ENCODE measurements at places on chromosomes 7 and 10.

DNA sequence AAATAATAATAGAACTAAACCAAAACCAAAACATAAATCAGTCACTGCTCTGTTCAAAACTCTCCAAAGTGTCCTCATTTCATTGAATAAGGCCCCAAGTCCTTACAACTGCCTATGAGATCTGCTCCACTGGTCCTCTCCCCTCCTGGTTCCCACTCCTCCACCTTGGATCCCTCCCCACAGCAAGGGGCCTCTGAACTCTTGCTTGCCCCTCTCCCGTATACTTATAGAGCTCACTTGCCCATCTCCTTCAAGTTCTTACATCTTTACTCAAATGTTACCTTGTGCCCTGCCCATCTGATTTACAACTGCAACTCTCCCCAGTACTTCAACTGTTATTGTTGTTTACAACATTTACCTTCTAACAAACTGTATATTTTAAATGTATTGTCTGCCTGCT is 819 bp downstream of the POLD2 start:
- no peak for DNase-seq

- no peak for DNase-seq
Observed at GRCh38 chr7:111047595-111047994, 43.3 kb upstream of the LRRN3 start.

- DNase-seq, result no peak
Observed at GRCh38 chr7:157898261-157898660, 561.5 kb downstream of the DNAJB6 start.

GRCh38 chr7:44403775-44404174 is 78.4 kb upstream of the CAMK2B start:
- DNase-seq, result no peak

- no peak for DNase-seq
Observed at GRCh38 chr7:21041252-21041651, 254.6 kb upstream of the SP8 start.

DNA sequence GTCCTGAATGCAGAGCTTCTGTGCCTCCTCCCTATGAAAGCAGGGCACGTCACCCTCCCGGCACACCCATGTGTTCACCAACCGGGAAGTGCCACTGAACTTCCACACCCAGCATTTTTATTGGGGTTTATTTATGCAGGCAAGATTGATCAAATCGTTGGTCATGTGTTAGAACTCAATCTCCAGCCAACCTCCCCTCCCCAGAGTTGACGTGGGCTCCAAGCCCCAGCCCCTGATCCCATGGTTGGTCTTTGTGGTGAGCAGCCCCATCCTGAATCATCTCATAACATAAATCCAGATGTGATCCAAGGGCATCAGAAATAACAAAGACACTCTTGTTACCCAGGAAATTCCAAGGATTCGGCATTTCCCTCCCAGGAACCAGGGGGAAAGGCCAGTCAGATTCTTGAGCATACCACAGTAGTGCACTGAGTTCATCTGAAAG is 151.2 kb downstream of the TPST1 start:
- no peak for DNase-seq

DNA sequence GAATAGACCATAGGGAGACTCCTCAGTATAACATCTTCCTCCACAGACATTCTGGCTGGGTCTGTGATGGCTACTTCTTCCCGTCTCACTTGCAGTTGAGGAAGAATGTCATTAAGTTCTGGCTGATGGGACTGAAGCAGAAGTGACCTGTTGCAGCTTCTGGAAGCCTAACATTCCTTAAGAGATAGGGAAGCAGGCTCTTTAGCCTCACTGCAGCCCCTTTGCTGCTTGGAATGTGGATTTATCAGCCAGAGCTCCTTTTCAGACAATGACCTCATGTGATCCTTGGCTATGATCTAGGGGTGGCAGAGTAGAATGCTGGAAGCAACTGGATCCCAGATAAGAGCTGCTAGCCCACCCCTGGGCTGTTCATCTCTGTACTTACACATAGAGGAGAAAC is 142.5 kb downstream of the RNF216 start:
- DNase-seq, result no peak

DNA sequence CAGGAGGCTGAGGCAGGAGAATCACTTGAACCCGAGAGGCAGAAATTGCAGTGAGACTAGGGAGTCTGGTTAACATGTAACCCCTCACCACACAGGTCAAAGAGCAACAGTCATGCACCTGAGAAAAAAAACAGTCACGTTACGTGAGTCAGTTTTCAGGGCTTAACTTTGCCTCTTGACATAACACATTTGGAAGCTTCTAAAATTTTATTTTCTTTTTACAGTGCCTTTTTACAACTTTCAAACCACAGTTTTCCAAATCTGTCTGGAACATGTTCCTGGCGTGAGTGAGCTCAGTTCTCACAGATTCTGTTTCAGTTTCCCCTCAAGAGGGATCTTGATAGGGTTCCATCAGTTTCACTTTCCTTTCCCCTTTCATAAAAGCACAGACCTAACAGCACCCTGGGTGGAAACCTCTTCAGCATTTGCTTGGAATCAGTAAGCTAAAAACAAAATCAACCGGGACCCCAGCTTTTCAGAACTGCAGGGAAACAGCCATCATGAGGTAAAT is 4.4 kb downstream of the IFIT3 start:
- peak; percentile 92 for DNase-seq

DNA sequence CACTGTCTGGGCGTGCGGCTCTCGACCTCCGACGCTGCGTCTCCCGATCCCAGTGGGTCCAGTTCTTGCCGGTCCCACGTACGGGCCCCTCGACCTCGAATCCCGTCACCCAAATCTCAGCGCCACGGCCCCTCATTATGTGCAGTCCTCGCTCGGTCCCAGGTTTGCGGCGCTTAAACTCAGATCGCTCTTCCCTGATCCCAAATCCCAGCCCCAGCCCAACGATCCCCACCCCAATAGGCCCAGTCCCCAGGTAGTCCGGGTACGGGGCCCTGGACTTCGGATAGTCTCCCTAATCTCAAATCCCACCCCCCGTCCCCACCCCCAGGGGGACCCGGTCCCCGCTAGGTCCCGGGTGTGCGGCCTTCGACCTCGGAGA is 666 bp downstream of the HNRNPF start:
- DNase-seq, result no peak

DNA sequence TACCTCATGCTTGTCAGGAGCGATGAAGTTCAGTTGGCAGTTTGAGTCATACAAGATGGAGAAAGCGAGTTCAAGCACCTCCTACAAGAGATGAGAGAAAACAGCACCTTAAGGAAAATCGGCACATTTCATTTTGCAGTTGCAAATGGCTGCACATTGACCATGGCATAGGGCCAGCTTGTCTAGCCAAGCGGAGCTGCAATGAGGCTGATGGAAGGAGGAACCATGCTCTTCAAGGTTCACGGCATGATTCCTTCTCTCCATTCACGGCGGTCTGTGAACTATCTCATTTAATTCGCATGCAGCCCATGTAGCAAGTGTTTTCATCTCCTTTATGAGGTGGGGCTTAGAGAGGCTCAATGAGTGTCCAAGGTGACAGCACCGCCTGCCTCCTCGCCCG is 137.4 kb upstream of the AOAH start:
- no peak for DNase-seq

GRCh38 chr7:28573059-28573553 is 160.8 kb downstream of the CREB5 start:
- DNase-seq, result peak; percentile 77

- no peak for DNase-seq
Observed at GRCh38 chr7:91412298-91412697, 148.1 kb downstream of the FZD1 start.

- peak; percentile 87 for DNase-seq
Observed at GRCh38 chr10:108684431-108684830, 1238.9 kb downstream of the XPNPEP1 start.

GRCh38 chr7:29806208-29806994 is at the start of gene WIPF3:
WIPF3 (plus strand) TSS chr7:29806508; CDS start chr7:29834725, 28,217 bp downstream.
- DNase-seq, result no peak

DNA sequence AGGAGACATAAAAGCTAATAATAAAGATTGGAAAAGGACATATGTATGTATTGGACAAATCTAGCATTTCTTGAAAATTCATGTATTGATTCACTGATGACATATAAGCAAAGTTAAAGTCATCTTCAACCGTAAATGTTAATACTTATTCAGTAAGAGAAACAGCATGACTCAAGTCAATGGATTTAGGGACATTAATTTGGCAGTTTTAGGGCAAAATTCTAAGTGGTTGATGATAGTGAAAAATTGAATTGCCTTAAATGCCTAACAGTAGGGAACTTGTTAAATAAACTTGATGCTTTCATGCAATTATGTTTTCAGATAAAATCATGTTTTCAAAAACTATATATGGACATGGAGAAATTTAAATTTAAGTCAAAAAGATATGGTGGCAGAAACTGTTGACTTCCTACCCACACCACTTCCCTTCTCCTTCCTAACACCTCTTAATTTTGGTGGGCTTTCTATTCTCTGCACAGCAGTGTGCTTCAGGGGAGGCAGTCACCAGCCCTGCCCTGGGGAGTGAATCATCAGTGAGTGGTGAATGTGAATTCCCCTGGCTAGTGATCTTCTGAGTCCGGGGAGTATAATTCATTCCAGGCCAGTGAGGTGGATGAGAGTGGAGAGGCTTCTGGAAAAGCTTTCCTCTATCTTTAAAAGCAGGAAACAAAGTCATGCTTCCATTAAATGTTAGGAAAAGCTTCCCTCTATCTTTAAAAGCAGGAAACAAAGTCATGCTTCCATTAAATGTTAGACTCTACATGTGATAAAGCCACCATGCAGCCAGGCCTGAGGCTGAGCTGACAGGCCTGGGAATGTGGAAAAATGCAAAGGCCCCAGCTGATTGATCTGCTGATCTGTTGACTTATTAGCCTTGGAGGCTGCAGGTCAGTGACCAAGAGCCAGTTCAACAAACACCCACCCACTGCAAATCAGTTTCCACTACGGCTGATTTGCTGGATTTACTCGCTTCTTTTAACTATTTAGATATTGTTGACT is 25.2 kb upstream of the ITGB1 start:
- peak; percentile 95 for DNase-seq

GRCh38 chr7:26398756-26399509 is 107.3 kb downstream of the SNX10 start:
- peak; percentile 36 for DNase-seq

DNA sequence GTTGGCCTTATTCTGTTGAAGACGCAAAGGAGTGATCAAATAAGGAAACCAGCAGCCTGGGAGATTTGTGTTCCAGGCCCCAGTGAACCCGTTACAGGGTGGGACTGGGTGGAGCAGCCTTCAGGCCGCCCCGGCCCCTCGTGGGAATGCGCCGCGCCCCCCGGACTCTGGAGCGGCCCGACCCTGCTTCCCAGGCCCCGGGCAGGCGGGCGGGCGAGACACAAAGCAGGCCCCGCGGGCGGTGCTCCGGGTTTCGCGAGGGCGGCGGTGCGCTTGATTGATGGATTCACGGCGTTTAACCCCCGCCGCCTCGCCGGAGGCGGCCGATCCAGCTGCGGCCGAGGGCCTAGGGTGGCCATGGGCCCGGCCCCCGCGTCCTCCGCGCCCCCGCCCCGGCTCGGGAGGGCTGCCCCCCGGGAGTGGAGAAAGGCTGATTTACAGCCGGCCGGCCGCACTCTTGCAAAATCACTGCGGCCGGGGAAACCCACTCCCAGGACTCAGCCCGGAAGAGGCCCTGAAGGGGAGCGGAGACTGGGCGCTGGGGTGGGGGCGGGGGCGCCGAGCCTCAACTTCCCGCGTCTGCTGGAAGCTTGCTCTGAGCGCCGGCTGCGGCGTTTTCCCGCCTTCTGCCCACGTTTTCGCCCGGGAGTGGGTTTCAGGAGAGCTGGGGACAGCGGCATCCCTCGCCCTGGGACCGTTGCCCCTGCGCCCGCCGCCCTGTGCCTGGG is 299.6 kb upstream of the NFE2L3 start:
- DNase-seq, result peak; percentile 74

DNA sequence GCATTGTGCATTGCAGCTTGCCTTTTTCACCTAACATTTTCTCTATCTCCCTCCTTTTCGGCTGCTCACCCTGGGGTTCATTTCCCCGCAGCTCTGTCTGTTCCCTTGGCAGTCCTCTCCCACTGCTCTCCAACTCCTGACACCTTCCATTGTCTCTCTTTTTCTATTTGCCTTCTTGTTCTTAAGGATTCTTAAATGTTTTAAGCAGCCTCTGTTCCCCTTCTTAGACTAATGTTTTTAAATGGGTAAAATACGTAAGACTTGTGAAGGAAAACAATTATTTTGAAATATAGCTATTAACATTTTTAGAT is 19.4 kb downstream of the BMPR1A start:
- DNase-seq, result no peak

DNA sequence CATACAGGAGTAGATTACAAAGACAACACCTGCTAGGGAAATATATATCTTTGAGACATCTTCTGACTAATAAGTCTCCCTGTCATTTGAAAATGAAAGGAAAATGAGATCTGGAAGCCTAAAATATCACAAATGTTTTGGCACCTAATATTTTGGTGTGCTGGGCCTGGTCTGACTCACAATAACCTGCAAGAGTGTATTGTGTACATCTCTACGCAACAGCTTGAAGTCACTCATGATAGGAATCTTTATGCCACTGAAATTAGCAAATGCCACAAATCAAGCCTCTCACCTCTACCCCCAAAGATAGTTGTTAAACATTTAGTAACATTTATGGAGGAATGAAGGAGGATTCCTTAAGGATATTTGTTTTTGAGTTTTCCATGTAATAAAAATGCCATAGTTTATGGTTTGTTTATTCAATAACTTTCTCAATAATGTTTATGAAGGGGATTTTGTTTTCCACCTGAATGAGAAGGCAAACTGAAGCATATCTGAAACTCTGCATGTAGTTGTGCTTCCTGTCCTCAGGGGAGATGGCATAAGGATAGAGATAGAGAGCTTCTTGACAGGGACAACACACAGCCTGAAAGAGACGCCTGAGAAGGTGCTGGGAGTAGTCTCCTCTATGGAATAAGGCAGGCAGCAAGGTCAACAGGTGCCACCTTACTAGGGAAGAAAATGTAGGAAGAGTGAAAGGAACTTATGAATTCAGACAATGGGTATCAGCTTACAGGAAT is 197.4 kb downstream of the AHR start:
- no peak for DNase-seq

DNA sequence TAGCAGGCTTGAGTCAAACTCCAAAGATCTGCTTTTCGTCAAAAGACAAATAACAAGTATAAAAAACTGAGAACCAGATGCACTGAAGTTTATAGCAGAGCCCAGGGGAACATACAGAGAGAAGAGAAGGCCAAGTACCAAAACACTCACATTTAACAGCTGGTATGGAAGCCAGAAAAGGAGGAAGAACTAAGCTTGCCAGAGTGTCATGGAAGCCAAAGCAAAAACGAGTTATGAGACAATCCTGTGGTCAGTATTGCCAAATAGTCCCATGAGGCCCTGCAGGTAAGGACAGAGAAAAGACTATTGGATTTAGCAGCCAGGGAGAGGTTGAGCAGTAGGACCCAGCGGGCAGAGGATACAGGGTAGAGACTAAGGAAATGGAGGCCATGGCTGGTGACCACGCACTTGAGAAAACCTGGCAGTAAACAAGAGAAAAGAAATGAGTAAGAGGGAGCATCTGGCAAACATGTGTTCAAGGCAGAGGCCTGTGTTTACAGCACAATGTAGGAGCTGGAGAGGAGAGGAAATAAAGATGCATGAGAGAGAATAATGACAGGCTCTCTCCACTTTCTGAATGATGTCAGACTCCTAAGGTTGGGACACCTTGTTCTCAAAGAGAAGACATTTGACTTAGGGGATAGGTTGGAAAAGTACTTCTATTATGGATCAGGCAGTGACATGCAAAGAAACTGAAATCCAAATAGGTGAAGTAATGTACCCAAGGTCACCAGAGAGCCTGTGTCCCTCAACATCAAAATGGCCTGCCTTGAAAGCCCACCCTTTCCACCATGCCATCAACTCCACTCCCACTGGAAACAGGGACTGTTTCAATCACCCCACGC is 9.1 kb downstream of the CREB3L2 start:
- peak; percentile 99 for DNase-seq

- peak; percentile 19 for DNase-seq
Observed at GRCh38 chr10:50651808-50652207, 28.1 kb upstream of the SGMS1 start.

All from choroid plexus epithelial cell (primary cell).